AML-193 (cell line): ENCODE measurements at places on chromosomes 6 and 20.

- no peak for DNase-seq
These were observed 123.7 kb upstream of the BTN3A2 start for GRCh38 chr6:26241033-26241895.

DNA sequence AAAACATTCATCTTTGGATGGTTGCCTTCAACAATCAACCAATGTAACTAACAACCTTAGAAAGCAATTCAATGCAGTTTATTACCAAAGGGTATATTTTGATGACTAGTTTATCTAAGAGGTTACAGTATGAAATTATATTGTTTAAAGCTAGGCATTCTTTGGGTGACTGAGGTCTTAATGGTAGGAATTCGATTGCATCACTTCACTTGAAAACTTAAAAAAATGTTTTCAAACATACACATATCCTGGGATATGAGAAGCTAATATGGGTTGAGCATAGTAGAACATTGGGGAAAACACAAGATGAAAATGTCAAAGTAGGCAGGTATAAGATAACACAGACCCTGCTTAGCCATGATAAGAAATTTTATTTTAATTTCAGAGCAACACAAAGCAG is 144.6 kb upstream of the BMP5 start:
- no peak for DNase-seq

DNA sequence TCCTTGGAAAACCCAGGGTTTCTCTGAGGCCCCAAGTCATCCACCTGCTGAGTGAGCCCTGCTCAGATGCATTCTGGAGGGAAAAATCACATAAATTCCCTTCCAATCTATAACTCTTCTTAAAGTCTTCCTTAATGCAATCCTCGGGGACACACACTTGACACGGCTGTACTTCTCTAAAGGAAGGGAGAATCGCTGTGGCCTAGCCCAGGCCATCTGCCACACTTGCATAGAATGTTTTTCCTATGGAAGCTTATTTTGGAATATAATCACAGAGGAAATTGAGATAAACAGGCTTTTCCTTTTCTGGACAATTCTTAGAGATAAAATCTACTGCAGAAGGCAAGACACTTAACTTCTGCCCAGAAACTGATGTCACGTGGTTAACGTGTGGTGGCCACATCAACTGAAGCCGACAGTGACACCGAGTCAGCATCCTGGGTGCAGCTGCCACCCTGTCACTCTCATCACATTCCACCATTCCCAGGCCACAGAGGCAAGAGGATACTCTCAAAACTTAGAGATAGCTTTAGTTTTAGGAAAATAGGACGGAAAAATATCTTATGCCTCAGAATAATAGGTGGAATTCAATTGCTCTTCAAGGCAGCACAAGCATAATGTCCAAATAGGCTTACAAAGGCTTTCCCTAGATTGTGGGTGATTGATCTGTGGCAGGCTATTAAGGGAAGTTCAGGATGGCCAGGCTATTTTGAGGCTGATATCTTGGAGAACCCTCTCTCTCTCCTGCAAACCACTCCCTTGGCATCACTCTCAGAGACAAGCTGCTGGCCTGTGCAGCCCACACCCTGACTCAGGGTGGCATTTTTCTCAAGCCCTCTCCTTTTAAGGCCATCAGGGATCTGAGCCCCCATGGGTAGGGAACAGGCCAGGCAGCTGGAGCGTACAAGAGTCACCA is 29.6 kb downstream of the PSMB1 start:
- no peak for DNase-seq

- no peak for DNase-seq
These were observed 260.1 kb upstream of the ARID1B start for GRCh38 chr6:156517088-156517487.

DNA sequence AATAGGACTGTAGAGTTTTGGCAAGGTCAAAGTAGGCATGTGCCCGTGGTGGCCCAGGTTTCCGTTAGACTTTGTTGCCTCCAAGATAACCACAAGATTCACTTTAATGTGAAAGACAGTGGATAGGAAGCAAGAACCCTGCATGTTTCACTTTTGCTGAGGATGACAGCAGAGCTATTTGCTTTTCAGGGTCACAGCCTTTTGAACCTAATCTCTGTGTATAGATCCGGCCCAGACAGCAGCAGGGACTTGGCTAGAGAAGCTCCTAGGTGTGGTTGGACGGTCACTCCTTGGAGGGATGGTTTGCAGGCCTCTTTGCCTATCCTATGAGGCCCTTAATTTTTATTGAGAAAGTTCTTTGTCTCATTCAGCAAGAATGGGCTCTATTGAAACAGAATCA is 538.8 kb downstream of the HACE1 start:
- no peak for DNase-seq

DNA sequence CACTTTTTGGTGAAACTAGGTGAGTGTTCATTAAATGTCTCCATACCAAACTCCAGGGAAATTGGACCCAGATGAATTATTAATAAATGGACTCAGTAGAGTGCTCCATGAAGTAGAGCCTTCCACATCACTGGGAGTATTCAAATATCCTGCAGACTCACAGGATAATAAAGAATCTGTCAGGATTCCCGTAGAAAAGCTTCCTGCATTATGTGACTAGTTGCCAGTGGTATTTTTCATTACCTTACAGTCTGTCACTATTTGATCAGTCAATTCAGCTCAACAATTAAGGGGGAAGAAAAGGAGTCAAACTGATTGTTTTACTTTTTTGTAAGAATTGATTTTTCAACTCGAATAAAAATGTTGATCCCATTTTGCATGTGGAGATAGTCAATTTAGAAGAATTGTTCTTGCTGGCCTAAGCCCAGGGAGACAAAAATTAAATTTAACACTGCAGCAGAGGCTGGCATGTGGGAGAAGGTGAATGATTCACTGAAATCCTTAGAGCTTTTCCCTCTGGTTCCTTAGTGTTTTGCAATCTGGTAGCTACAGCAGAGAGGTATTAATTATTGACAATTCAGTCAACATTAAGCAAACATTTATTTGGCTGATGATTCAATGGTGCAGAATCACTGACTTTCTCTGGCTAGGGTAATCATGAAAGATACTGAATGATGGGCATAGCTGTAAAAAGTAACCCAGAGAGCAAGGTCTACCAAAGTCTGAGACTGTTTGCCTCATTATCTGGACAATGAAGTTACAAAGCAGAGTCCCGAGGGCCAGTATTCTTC is 442.4 kb downstream of the CD83 start:
- DNase-seq: no peak

- no peak for DNase-seq
These were observed 9.2 kb upstream of the DSP start for GRCh38 chr6:7532232-7532631.

DNA sequence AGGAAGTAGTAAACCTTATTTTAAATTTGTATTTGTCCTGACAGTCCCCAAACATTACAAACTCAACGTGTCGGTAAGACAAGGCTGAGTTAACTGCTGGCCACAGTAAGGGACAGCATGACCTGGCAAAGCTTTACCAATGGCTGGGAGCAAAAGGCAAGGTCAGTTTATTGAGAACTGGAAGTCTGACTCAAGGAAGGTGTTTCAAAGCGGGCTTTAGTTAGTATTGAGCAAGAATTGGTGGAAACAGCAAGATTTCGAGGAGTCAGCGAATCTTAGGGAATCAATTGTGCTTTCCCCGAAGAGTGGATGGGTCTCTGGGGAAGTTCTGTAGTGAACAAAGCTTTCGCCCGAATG is 885 bp upstream of the GZF1 start:
- DNase-seq: peak; percentile 14

- DNase-seq: no peak
These were observed 913.0 kb downstream of the C6orf118 start for GRCh38 chr6:164396071-164397047.

DNA sequence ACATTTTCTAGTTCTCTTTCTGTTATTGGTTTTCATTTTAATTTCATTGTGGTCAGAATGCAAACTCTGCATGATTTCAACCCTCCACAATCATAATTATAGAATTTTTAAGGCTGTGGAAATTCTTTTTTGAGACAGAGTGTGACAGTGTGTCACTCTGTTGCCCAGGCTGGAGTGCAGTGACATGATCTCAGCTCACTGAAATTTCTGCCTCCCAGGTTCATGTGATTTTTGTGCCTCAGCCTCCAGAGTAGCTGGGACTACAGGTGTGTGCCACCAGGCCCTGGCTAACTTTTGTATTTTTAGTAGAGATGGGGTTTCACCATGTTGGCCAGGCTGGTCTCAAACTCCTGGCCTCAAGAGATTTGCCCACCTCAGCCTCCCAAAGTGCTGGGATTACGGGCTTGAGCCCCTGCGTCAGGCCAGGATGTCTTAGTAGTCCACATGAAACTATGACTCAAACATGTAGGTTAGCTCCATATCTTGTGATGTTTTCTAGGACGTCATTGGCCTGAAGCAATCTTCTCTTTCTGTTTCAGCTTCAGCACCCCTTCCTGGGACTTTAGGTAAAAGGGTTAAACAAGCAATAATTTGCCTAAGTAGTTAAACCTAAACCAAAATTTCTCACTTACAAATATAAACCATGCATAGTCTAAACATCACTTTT is 47.4 kb upstream of the SAMD3 start:
- no peak for DNase-seq

- DNase-seq: no peak
These were observed 436.2 kb downstream of the CBLN4 start for GRCh38 chr20:55569084-55569483.

- no peak for DNase-seq
These were observed 253.2 kb downstream of the SOX4 start for GRCh38 chr6:21846541-21847451.

DNA sequence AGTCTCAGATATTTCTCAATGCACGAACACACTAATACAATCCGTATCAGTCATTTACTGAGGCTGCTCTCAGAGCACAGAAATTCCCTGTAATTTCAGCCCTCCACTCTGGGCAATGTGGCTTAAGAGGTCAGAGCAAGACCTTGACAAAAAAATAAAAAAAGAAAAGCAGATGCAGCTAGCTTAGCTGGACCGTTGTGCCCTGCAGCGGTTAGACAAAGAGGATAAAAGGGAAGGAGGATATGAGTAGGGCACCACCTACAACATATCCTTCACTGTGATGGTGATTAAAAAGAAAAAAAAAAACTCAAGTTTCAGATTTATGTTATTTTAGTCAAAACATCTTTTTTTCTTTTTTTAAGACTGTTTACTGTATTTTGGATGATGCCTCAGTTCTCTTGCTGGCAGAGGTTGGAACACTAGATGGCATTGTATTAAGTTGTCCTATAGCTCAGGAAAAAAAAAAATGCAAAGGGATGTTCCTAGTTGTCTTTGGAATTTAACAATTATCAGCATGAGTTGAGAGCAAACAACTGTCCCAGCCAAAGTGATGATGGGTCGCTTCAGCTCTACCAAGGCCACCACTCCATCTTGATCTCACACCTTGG is 59.9 kb downstream of the ANKEF1 start:
- DNase-seq: no peak

DNA sequence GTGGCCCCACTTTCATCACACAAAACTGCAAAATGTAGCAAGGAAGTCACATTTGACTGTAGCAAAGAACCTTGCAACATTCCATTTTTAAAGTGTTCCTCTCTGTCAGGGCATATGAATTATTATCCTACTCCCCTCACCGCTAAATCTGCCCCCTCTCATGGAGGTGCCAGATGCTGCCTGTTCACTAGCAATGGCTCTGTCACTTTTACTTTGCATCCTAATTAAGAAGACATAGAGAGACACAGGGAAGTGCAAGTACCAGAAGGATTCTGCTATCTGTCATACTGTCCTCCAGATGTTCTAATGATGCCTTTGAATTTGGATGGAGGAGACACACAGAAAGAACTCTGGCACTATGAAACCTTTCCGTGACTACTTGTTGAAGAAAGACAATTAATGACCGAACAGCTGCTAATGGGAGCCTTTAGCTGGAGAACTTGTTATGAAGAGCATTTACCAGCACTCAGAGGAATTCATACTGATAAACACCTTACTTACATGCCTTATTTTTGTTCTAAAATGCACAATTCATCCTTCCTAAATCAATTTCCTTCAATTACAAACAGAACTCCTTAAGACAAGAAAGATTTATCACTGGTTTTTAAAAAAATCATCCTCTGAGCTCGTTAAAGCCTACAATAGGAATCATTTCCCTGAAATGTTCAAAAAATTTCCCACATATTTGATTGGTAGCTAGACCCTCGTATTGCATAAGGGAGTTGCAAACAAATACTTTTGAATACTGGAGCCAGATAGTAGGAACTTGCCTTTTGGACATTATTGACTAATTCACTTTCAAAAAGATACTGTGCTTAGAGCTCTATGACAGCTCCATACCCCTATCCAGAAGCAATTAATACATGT is 292.6 kb downstream of the UBE3D start:
- DNase-seq: no peak

DNA sequence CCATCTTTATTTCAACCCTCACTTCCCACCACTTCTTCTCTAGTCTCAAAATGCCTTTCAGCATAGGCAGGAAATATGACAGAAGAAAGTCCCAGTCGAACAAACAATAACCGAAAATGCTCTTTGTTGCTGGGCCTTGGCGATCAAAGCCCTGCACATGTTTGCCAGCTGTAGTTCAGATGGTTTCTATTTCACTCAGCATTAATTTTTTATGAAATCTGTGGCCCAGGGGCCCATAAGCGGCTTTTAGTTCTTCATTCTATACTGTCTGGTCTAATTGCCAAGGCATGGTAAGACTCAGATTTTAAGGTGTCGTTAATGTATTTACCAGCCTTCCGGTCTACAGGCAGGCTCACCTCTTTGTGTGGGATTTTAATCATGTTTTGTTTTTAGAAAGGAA is 10.9 kb upstream of the F13A1 start:
- DNase-seq: no peak

GRCh38 chr6:142537612-142538478 is 236.0 kb downstream of the ADGRG6 start:
- peak; percentile 7 for DNase-seq

GRCh38 chr20:5810800-5811422 is 60.7 kb downstream of the SHLD1 start:
- DNase-seq: no peak

DNA sequence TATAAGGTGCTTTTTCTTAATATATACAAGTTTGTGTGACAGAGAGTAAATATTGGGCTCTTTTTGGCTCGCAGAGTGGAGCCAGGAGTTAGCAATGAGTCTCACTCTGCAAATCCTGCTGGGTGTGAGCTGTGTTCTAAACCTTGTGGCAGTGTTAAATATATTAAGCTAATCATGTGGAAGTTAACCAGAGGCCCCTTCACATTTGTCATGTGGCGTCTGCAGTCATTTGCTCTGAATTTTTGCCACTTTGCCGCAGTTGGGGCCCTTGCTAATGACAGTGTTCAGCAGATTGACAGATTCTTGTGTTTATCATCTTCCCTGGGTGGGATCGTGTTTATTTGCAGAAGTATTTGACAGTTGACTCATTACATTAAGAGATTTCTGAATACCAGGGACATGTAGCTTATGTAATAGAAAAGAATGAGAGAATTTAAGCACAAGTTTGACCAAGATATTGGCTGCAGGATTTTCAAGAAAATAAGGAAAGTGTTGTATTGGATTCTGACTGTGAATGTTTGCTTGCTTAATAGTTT is 37.9 kb downstream of the SPATA2 start:
- DNase-seq: no peak

- DNase-seq: no peak
These were observed 60.7 kb downstream of the SIM1 start for GRCh38 chr6:100404051-100404450.

DNA sequence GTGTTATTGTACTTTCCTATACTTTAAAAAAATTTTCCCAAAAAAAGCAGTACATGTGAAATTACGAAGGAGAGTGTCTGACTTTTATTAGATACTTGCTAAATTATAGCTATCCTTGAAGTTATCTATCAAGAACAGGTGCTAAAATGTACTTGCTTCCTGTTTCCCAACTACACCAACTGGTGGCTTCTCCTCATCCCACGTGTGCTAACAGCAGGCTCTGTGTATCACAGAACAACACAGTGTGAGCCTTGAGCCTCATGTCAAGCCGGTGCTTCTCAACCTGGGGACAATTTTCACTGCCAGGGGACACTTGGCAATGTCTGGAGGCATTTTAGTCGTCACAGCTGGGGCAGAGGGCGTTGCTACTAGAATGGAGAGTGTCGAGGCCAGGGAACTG is 36.2 kb upstream of the CDYL start:
- DNase-seq: no peak
